Stimulated activated CD4-positive, alpha-beta T cell treated with anti-CD3 and anti-CD28 coated beads, TNF-alpha, amount 100 ng/mL, for 1 hour (primary cell): ENCODE measurements at places on chromosomes 12 and 14.

DNA sequence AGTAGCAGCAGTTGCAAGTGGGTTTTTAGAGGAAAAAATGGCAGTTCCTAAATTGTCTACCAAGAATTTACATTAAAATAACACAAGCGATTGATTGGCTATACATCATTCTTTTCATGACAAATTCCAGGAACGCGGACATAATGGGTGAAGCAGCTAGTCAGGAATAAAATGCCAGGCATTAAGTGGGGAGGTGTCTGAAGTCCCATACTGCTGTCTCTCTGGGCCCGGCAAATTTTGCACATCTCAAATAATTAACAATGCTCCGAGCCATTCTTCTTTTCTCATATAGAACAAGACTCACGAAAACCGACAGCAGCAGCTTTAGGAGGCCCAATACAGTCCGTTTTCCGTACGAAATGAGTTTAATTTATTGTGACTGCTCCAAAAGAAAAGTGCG, 696 bp downstream of the RPL36AL start:
- no peak for DNase-seq

DNA sequence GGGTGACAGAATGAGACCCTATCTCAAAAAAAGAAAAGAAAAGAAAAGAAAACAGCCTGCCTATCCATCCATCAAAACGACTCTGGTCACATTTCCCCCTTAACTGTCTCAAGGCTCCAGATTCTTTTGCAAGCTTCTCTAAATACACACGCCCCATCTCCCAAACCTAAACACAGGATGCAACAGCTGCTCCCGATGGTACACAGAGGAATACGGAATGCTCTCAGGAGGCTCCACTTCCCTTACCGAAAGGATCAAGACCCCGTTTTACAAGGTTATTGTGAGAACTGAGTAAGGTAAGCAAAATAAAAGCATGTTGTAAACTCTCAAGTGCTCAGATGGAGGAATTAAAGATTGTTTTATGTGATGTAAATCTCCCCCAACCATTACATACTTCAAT, 62.3 kb downstream of the NT5DC3 start:
- DNase-seq: no peak

DNA sequence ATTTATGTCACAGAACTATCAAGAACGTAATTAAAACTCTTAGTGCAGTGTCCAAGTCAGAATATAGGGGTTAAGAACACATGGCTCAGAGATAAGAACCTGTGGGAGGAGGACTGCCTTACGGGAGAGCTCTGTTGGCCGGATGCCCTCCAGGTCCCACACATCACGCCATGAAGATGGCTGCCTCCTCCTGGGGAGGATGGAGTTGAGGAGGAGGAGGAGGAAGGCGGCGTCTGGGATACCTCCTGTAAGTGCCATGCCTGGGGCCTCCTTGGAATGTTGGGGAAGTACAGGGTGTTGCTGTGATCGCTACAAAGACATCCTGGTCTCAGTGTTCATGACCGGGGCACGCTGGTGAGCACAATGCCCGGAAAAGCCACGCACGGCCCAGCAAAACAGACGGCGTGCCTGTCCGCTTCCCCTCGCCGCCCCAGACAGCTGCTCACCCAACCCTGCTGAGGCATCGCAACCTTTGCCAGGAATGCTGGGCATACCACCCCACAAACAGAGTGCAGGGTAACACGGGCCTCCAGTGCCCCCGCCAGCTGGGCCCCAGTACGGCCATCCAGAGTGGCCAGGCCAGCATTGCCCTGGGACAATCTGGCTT, 28.7 kb upstream of the CD9 start:
- DNase-seq: no peak

DNA sequence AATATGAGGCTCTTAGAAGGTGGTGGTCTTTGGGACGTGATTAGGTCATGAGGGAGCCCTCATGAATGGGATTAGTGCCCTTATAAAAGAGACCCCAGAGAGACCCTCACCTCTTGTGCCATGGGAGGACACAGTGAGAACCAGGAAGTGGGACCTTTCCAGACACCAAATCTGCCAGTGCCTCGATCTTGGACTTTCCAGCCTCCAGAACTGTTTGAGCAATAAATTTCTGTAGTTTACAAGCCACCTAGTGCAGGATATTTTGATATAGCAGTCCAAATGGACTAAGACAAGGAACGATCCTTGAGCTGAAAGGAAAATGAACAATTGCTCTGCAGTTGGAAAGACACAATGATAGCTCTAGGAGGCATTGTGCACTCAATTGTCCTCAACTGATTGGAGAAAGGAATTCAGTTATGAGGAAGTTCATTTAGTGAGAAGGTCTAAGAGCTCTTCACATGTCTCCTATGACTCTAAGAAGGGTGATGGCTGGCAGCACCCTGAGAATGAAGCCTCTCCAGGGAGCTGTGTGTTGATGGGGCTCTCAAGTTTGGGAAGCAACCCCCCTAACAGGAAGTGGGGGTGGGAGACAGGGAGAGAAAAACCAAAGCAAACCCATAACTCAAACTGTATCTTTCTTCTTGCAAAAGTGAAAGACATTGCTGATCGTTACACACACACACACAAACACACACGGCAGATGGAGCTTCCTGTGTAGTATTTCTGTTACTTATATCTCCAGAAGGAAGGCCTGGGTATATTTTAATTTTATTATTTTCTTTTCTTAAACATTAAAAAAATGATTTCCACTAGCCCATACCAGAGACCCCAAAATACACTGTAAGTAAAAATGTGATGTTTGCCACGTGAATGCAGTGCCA, 21.0 kb downstream of the CHST11 start:
- DNase-seq: no peak

DNA sequence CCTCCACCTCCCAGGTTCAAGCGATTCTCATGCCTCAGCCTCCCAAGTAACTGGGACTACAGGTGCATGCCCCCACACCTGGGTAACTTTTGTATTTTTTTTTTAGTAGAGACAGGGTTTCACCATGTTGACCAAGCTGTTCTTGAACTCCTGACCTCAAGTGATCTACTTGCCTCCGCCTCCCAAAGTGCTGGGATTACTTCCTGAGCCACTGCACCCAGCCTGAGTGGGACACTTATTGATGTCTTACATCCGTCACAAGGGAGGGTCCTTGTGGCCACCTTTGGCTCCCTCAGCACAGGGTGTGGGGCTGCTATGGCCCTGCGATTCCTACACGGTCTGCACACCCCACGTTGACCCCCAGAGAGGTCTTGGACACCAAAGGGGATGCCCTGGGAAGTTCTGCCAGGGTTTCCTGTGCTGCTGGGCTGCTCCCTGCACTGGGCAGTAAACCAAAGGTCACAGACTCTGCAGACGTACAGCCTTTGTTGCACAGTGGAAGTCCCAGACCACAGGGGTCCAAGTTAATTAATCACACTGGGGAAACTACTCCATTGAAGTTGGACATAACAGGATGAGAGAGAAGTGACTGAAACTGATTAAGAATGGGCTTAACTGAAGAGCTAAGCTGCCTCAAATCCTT, 95.7 kb downstream of the SAMD4A start:
- DNase-seq: no peak

GRCh38 chr14:30410986-30411385, 148.0 kb upstream of the G2E3 start:
- no peak for DNase-seq

- DNase-seq: no peak
These were observed 15.8 kb downstream of the ATP5MC2 start for GRCh38 chr12:53660041-53660440.

- no peak for DNase-seq
These were observed 248.5 kb upstream of the FBXO33 start for GRCh38 chr14:39680777-39681176.

DNA sequence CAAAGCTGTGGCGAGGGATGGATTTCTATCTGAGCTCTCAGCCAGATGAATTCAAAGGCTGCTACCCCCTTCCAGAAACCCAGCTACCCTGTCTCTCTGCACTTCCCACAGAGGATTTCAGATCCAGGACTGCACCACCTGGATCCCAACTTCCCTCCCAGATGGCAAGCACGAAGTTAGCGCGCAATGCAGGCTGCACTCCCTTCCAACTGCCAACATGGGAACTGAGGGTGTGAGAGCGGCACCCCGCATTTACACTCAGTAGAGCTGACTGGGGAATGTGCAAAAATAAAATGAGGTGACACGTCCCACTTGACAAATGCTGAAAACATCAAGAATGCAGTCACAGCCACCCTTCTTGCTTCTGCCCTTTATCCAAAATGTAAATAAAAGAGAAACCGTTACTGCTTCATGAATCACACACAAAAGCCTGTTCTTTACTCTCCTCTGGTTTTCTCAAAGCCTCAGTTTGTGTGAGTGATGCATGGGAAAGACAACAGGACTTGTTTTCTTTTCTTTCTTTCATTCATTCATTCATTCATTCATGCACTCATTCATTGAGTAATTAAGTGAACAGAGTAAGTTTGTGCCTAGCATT, 85.7 kb downstream of the ITPK1 start:
- no peak for DNase-seq

DNA sequence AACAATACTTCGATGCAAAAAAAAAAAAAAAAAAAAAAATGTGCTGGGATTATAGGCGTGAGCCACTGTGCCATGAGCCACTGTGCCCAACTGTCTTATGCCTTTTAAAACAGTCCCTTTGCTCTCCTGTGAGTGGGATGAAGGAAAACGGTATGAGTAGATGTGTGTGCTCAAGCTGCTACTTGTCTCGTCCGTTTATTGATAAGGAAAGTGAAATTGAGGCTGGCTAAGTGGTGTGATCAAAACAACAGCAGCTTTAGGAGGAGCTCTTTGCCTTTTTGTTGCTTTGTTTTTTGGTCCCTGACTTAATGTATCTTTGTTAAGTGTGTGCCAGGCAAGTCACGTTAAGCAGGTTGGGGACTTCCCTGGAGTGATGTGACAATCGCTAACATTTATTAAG, 275.9 kb downstream of the TMEM132C start:
- DNase-seq: no peak

DNA sequence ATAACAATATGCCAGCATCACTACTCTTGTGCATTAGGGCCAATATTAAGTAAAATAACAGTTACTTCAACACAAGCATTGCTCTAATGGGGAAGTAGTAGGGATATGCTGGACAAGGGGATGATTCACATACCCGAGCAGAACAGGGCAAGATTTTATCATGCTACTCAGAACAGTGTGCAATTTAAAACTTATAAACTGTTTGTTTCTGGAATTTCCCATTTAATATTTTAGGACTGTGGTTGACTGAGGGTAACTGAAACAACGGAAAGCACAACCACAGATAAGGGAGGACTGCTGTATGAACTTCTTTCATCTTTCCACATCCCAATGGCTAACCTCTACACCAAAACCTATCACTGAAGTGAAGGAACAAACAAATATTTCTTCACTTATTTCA, 36.8 kb downstream of the SARNP start:
- DNase-seq: no peak

DNA sequence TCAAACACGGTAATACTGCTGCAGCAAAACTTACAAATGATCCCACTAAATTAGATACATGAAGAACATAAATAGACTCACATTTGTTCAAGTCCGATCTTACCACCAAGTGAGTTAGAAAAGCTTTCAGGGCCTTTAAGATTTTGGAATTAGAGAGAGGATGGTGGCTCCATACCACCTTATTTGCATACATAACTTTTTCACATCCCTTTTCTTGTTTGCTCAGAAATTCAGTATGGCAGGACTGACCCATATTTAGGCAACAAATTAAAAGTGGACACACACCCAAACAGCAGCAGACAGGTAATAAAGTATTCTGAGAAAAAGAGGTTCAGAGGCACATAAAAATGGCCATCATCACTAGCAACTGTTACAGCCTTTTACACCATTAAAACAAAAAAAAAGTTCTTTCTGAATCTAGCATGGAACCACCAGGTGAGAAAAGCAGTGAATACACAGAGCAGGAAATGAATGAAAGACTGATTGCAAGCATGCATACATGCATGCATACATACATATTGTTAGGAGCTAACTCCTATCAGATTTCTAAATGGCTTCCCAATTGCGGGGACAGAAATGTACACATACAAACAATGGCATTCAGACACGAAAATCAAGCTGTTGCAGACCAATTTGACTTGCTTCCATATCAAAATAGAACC, 23.3 kb downstream of the STXBP6 start:
- no peak for DNase-seq

GRCh38 chr14:49428076-49428475, 158.1 kb downstream of the RPS29 start:
- DNase-seq: no peak
